GM04503 (cell line): ENCODE measurements at places on chromosomes 3 and 15.

DNA sequence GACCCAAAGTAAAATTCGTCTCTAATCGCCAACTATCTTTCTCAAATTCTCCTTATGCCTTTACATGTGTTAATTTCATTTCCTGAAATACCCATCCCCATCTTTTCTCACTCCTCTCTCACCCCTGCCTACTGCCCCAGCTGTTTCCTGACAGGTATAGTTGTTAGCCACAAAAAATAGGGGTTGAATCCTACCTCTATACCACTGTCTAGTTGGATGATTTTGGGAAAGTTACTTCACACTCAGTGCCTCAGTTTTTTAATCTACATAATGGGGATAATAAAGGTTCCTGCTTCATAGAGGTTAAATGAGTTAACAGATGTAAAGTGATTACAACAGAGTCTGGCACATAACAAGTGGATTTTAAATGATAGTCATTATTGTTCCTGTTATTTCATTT lies 189.7 kb downstream of the TNIK start:
- no peak for DNase-seq

- no peak for DNase-seq
Measured at GRCh38 chr15:68603216-68603595, 24.4 kb downstream of the CORO2B start.

- DNase-seq, result no peak
Measured at GRCh38 chr3:27573138-27573537, 89.0 kb upstream of the SLC4A7 start.

DNA sequence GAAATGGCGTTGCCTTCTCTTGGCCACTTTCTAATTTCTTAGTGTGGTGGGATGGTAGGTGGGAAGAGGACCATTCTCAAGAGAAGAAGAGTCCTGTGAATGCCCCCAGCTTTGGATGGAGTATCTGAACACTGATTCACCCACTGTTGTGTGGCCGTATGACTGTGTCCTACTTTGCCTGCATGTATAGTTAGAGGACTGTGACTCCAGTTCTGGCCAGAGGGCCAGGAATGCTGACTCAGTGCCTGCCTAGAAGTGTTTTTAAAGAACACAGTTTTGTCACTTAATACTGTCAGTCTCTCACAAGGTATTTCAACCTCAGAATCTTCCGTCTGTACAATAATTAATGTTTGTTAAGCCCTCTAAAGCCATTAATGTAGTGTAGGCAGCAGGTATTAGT lies 2.1 kb downstream of the SEC61A1 start:
- DNase-seq, result peak; percentile 28

GRCh38 chr3:71964170-71964569 lies 179.2 kb upstream of the PROK2 start:
- DNase-seq, result no peak

DNA sequence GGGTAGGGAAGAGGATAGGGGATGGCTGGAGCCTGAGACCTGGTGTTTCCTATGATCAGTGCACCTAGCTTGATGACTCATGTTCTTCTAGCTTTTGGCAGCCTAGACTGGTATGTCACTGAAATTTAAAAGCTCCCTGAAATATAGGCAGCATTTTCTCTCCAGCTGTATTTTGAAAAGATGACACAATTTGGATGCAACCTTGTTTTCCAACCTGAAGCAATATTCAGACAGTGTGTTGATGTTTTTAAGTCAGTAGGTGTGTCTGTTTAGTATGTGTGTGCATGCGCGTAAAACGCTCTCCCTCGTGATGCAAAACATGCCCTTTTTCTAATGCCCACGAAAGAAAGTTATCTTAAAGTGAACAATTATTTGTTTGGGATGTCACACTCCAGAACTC lies 58.5 kb downstream of the RPL22L1 start:
- DNase-seq, result no peak

GRCh38 chr3:178500631-178501030 lies 35.6 kb upstream of the KCNMB2 start:
- no peak for DNase-seq

DNA sequence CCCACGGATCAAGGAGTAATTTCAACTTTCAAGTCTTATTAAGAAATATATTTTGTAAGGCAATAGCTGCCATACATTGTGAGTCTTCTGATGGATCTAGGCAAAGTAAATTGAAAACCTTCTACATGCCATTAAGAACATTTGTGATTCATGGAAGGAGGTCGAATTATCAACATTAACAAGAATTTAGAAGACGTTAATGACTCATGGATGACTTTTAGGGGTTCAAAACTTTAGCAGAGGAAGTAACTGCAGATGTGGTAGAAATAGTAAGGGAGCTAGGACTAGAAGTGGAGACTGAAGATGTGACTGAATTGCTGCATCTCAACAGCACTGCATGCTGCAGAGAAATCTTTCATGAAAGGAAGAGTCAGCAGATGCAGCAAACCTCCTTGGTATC lies 48.1 kb upstream of the DCUN1D1 start:
- DNase-seq, result no peak

DNA sequence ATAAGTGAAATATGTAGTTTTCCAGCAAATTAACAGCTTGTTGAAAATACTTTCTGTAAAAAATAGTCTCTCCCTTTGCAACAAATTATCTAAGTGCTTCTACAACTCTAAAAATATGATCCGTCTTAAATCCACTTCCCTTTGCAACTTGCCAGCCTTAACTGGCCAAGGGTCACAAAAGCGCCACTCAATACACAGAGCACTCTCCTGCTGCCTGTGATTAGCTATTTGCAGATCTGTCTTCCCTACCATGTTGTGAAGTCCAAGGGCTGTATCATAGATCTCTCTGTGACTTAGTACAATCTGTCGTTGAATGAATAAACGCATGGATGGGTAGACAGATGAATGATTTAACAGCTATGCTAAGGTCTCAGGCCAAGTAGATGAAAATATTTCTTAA lies 76.2 kb downstream of the ITGB5 start:
- DNase-seq, result no peak

GRCh38 chr3:161449785-161450184 lies 46.8 kb upstream of the OTOL1 start:
- no peak for DNase-seq

DNA sequence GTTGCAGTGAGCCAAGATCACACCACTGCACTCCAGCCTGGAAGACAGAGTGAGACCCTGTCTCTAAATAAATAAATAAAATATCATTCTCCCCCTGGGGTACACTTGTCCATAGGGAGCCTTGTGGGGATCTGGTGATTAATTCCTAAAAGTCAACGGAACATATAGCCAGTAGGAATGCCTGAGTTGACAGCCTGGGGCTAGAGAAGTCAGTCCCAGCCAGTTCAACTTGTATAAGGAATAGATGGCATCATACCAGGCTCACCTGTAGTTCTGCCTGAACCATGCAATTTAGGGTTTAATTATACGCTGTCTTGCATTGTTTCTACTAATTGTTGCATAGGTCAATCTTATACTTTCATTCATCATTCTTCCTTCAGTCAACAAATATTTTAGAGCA lies 5.9 kb upstream of the BOC start:
- DNase-seq, result no peak

DNA sequence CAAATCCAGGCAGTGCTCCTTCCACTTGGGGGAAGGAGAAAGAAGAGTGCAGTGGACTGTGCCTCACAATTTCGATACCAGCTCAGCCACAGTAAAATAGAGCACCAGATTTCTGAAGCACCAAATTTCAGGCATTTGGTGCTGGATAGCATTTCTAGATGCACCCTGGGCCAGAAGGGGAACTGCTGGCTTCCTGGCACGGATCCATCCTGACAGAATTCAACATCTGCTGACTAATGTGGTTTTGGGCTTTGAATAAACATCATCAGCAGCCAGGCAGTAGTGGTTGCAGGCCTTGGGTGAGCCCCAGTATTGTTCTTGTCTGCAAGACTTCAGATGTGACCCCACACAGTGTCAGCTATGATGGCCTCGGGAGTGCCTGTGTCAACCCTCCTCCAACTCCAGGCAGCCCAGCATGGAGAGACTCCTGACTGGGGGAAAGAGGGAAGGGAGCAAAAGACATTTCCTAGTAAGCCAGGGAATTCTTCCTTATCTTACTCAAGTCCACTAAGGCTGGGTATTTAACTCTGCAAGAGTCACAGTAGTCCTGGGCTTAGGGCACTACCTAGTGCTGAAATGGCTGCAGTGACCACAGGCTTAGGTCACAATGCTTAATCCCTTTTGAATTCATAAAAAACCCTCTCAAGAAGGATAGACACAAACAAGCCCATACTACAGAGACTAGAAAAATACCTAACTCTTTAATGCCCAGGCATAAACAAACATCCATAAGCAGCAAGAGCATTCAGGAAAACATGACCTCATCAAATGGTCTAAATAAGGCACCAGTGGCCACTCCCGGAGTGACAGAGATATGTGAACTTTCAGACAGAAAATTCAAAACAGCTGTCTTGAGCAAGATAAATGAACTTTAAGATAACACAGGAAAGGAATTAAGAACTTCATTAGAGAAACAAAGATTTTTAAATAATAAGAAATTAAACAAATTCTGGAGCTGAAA lies 74.7 kb downstream of the SPATA16 start:
- DNase-seq, result no peak

DNA sequence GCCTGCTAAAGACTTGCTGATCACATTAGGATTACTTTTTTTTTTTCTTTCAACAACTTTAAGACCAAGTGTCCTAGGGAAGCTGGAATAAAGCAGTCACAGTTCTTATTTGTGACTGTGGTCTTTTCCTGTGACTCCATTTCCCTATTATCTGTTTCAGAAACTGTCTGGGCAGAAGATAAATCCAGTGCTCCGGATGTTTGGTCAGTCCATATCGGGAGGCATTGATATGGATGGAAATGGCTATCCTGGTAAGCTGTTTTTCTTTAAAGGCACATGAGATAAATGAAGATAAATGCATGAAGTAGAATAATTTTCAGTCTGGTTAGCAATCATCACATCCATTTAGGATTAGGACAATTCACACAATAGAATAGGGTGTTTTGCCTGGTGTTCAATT lies 338.3 kb upstream of the CTDSPL start:
- DNase-seq, result no peak

GRCh38 chr3:153110041-153110440 lies 52.0 kb upstream of the RAP2B start:
- no peak for DNase-seq

DNA sequence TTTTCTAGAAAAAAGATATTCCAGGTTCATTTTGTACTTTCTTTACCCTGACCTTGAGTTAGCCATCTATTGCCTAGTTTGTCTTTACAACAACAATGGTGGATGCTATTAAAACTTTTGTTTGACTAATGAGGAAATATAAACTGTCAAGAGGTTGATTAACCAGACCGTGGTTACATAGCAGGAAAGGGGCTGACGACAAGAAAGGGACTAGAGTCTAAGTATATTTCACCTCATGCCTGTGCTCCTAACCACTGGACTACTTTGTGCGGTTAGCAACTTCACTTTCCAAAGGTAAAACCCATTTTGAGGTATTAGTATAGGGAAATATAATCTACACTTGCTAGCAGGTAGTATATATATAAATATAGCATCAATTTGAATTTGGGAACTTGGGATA lies 327.1 kb downstream of the SATB1 start:
- DNase-seq, result no peak
